ENCODE measurements at places on chromosomes 2 and 18. TPM values are rescaled to one million over a fixed set of nuclear protein-coding genes. Genes with fewer than 3 reads are reported as not detected.

Gene MPPE1
- total RNA-seq: 12.3 TPM

Gene KCNIP3
- 7.3 TPM for total RNA-seq

Gene SLC38A11
- total RNA-seq: not detected

Gene RGPD4
- not detected for total RNA-seq

Gene REG3A
- not detected for total RNA-seq

Gene DIS3L2
- 19.2 TPM for total RNA-seq

Gene QPCT
- 21.6 TPM for total RNA-seq

Gene MATN3
- 13.4 TPM for total RNA-seq

Gene ACMSD
- total RNA-seq: not detected

- no peak for DNase-seq
These were observed 8.0 kb downstream of the ABCB11 start for GRCh38 chr2:169023161-169023560.

GRCh38 chr2:143702931-143703330 lies 573.7 kb downstream of the ARHGAP15 start:
- no peak for DNase-seq

GRCh38 chr2:176085120-176085788 lies 1.5 kb upstream of the EVX2 start:
- no peak for DNase-seq

DNA sequence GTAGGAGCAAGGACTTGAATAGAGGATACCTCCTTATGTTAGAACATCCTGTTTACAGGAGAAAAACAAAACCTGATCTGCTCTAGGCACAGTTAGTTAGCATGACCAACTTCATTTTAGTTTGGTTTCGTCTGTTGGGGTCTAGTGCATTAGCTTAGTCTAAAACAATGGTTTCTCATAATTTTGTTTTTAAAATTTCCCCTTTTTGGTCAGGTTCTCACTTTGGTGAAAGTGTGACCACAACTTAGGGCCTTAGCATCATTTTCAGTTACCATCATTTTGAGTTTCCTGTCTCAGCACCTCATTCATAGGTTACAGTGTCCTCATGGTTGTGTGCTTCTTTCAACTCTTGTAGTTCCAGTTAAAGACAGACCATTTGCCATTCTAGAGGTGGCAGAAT lies 1277.0 kb upstream of the SLC39A10 start:
- no peak for DNase-seq

- no peak for DNase-seq
These were observed 77.7 kb downstream of the RHOB start for GRCh38 chr2:20524412-20525040.

DNA sequence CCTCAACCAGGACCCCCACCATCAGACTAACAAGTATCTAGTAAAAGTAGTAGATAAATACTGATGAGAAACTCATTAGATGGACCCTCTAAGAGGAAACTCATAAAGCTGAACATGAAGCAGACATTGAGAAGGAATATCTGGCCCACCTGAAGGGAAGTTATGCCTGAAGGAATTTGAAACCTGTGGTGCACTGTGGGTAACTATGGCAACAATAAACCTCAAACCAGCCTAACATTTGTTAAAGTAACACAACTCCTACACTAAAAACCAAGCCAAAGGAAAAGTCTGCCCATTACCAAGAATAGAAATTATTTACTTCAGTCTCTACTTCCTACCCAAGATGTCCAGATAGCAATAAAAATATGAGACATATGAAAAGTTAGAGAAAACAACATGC lies 43.4 kb downstream of the KIAA1328 start:
- no peak for DNase-seq

GRCh38 chr2:7014174-7014640 lies 97.0 kb downstream of the RNF144A start:
- DNase-seq: peak; percentile 57

DNA sequence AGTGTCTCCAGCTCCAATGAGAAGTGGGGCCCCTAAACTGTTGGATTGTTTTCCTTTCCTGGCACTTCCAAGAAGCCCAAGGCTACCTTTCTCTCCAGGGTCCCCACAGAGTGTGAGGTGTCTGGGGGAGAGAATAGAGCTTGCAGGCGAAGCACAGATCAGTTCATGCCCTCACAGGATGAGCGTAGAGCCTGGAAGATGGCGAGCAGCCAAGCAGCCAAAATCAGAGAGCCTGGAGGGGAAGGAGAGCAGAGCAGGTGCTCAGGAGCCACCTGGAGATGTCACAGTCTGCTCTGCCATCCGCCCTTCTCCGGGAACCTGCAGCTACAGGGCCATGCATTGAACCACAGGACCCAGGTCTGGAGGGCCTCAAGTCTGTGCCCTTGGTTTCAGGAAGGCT lies 54.7 kb upstream of the TCF7L1 start:
- no peak for DNase-seq

GRCh38 chr2:146540271-146540932 lies 1304.4 kb upstream of the ACVR2A start:
- DNase-seq: no peak

DNA sequence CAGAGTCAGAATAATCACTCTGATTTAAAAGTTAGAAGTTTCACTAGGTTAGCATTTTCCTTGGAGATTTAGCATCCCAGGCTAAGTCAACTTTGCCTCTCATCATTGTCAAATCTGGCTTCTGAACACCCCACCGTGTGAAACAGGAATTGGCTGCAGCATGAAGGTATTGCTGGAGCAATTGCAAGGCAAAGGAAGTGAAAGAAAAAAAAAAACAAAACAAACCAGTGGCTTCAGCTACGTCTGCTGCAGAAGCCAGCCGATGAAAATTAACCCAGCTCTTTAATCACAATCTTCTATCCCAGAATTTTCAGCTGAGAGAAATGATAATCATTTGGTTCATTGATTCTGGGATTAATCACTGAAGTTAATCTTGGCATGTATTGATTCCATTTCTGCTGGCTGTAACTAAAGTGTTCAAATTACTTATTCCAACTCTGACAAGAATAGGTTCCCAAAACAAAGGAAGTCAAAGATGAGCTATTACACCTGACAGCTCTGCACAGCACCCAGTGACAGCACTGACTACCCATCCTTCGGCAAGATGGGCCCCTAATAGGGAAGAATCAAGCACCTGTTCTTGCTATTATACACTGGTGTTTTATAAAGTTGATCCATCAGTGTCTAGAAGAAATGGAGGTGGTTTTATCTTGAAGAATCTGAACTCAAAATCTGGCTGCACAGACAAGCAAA lies 42.7 kb upstream of the REG3G start:
- no peak for DNase-seq

DNA sequence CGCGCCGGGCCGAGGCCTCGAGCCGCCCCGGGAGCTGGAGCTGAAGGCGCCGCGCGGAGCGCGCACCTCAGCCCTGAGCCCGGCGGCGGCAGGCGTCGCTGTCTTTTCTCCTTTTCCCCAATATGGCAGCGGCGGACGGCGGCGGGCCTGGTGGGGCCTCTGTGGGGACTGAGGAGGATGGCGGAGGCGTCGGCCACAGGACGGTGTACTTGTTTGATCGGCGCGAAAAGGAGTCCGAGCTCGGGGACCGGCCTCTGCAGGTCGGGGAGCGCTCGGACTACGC lies 369 bp downstream of the SMCHD1 start:
- DNase-seq: no peak

GRCh38 chr18:27824841-27825681 lies 351.9 kb downstream of the CDH2 start:
- no peak for DNase-seq

- DNase-seq: no peak
These were observed 15.1 kb upstream of the WDR33 start for GRCh38 chr2:127826047-127826446.

GRCh38 chr18:41974796-41975201 lies 19.8 kb downstream of the PIK3C3 start:
- DNase-seq: no peak

- DNase-seq: no peak
These were observed 71.9 kb upstream of the NFU1 start for GRCh38 chr2:69509011-69509749.

- no peak for DNase-seq
These were observed 5.7 kb upstream of the TET3 start for GRCh38 chr2:73979021-73979420.

- peak; percentile 38 for DNase-seq
These were observed 128.4 kb upstream of the CBLN2 start for GRCh38 chr18:72672364-72673184.

DNA sequence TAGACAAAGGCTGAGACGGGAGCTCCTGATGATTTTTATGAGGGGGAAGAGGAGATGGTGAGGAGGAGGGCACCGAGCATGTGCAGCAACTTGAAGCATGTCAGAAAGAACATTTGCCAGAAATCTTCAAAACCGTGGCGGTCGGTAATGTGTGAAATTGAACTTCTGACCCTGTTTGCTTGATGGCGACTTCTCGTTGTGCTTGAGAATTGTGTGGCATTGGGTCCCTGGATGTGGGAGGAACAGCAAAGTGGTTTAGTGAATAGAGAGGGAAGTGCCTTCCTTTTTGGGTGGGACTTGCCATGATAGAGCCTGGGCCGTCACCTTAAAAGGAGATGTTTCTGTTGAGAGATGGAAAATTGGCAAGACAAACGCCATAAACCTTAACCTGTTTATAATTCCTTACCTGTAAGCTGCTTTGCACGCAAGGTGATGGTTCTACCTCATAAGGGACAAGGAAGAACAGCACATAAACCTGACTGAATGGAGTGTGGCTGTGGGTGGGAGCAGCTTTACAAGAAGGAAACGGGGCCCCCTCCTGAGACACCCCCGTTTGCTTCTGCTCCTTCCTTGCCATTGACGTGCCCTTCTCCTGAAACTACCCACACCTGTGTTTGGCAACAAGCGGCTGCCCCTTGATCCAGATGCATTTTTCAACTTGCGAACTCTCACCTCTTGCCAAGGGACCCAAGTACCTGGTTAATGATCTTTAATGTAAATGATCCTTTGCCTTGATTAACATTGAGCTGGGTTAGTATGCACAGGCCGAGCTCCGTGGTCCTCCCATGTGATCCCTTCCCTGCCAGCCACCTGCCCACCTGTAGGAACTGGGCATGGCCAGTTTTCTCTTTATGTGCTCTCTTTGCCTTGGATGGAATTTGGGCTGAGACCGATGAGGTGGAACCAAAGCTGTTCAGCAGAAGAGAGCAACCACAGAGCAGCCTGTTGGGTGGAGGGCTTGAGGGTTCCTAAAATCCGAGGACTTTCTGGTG lies 153.2 kb downstream of the NEDD4L start:
- DNase-seq: no peak

DNA sequence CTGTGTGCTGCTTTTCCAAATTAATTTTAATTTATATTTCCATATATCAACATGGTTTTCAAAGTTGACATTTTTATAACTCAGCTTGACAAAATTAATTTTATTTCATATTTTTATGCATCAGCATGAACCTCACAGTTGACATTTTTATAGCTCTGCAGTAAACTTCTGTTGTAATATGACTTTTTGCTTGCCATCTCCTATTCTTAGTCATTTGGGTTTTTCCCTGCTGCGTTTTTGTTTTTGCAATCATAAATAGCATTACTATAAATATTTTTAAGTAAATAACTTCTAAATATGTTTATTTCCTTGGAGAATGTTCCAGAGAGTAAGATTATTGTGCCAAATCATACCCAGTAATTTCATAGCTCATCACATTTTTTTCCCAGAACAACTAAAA lies 21.0 kb upstream of the L3MBTL4 start:
- DNase-seq: no peak

- DNase-seq: no peak
These were observed 35.7 kb downstream of the STK39 start for GRCh38 chr2:168211664-168212163.

- DNase-seq: no peak
These were observed 72.6 kb downstream of the SUCLG1 start for GRCh38 chr2:84386336-84387040.

DNA sequence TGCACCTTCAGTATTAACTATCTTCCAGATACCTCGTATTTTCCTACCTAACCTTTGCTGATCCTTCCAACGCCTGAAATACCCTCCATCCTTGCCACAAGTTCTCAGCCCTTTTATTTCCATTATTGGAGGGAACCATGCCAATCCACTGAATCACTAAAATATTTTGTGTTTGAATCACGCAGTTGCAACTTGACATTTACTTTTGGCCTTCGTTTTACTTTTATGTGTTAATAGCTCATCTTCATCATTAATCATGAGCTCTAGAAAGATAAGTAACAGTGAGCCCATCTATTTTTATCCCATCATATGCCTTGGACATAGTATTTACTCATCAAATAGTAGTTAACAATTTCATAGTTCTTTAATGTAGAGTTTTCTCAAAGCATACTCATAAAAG lies 463.2 kb downstream of the THSD7B start:
- no peak for DNase-seq

GRCh38 chr18:62001396-62001795 lies 108.6 kb upstream of the RNF152 start:
- no peak for DNase-seq

GRCh38 chr2:138395565-138396306 lies 105.8 kb upstream of the SPOPL start:
- peak; percentile 66 for DNase-seq

- DNase-seq: peak; percentile 27
These were observed 847 bp downstream of the SERPINE2 start for GRCh38 chr2:224038049-224038829.

GRCh38 chr2:234218266-234219045 lies 168.0 kb downstream of the SPP2 start:
- DNase-seq: no peak

DNA sequence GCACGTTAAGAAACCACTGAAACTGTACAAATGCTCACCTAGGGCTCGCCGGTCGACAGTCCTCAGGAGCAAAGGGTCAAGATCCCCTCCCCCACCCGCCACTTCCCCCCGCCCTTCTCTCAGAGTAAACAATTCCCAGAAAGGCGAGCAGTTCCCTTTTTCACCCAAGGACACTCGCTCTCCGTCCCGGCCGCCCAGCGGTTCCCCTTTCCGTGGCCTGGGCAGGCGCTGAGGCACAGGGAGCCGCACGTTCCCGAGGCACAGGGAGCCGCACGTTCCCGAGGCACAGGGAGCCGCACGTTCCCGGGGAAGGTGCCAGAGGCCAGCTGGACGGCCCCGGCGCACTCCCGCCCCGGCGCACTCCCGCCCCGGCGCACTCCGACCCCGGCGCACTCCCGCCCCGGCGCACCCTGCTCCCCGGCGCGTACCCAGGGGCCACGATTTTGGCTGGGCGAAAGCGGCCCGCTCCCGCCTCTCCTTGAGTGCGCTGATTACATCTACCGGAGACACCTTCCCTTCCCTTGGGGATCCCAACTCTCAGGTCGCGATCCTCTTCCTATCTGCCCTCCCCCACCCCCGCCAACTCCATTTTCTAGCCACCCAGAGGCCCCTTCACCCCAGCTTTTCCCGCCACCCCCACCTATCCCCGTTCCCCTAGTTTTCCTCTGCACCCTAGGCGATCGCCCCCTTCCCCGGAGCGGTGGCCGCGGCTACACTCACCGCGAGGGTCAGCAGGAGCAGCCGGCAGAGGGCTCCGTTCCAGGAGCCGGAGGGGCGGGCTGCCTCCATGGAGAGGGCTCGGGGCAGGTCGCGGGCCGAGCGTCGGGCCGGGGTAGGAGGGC lies 817 bp downstream of the DSC2 start:
- no peak for DNase-seq

Measured in A172 (cell line).